Activated CD4-positive, alpha-beta T cell treated with anti-CD3 and anti-CD28 coated beads for 24 hours (primary cell): ENCODE measurements at places on chromosomes 3 and 15.

- DNase-seq = no peak
Measured at GRCh38 chr3:196624067-196624790, 15.3 kb upstream of the NRROS start.

DNA sequence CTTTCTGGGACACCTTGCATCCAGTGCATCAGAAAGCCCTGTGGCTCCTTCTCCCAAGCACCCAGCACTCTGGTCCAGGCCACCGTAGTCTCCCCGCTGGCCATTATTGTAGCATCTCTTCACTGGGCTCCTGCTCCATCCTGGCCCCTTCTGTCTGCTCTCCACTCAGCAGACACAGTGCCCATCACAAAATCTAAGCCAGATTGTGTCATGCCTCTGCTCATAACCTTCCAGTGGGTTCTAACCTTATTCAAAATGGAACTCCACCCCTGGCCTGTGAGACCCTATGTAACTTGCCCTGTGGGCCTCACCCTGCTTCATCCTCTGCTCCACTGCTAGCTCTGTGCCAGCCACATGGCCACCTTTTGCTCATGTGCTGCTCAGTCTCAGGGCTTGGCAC, 31.7 kb upstream of the PRR23E start:
- no peak for DNase-seq

- DNase-seq = no peak
Measured at GRCh38 chr3:69745505-69745904, 6.2 kb downstream of the MITF start.

GRCh38 chr3:29760226-29760685, 479.4 kb downstream of the RBMS3 start:
- DNase-seq = no peak

DNA sequence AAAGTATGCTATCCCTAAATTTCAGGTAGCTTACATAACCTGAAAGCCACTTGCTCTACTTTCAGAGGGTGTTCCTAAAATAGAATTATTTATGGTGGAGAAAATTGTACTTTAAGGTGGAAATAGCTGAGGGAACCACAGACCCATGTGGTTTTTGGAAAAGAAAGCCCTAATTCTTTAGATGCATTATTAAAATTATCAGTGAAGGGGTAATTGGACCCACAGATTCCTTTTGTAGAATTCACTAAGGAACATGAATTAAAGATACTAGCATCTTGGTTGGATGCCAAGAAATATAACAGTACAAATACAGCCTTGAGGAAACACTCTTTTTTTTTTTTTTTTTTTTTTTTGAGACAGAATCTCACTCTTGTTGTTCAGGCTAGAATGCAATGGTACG, 37.8 kb downstream of the DPPA2 start:
- DNase-seq = no peak

DNA sequence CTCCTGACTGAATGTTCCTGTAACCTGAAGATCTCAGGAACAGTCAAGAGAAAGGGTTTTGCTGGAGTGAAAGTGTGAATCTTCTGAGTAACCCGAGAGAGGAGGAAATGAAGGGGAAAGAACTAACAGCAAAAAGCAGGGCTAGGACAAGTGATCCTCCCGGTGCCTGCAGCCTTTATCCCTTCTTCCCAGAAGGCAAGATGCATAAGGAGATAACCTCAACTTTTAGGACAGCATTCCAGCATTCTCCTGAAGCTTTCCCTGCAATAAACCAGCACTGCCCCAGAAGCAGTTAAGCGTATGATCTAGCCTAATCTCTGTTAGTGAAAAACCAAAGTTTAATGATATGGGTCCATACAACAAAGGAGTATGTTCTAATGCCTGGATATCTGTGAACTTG, 298.8 kb downstream of the MEX3B start:
- DNase-seq = no peak

GRCh38 chr3:148932972-148933371, 58.4 kb upstream of the GYG1 start:
- DNase-seq = no peak

GRCh38 chr3:99780749-99781148, 36.9 kb upstream of the CMSS1 start:
- no peak for DNase-seq

GRCh38 chr3:128496602-128497304, 3.8 kb upstream of the GATA2 start:
- DNase-seq = no peak

GRCh38 chr3:83321891-83322290, 1560.4 kb upstream of the GBE1 start:
- no peak for DNase-seq

DNA sequence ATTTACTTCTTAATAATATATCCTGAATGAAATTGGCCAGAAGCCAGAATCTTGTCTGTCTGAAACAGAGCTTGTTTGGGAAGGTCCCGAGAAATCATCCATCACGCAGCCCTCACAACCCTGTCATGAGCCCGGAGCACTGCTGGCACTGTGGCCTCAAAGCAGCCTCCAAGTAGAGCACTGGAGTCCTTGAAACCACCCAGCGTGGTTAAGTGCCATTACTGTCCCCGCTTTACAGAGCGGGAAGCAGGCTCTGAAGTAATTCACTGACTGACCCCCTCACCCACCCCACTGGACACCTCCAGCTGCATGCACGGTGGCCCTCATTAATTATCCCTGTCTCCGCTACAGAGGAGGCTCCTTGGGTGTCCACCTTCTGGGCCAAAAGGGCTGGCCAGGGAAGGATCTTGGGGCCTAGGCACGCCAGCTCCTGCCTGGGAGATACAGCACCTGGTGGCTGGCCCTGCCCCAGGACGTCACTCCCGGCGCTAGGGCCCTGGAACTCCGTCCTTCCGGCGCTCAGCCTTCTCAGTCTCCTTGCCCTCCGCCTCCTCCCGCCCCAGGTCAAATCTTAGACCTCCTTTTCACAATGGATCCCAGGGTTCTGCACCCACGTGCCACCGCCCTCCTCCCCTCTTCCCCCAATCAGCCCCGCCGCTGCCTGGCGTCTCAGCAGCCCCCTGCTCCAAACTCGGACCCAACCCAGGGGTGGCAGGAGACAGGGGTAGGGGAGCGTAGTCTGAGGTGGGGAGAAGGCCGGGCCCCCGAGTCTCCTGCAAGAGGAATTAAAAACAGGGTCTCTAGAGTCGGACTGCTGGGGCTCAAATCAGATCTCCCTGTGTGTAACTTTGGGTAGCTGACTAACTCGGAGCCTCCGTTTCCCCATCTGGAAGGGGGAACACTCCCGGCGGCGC, 1.1 kb downstream of the TKT start:
- DNase-seq = peak; percentile 43
